ENCODE measurements at places on chromosomes 4 and X.

- no peak for DNase-seq
Observed at GRCh38 chrX:109190542-109190941, 291.3 kb downstream of the GUCY2F start.

DNA sequence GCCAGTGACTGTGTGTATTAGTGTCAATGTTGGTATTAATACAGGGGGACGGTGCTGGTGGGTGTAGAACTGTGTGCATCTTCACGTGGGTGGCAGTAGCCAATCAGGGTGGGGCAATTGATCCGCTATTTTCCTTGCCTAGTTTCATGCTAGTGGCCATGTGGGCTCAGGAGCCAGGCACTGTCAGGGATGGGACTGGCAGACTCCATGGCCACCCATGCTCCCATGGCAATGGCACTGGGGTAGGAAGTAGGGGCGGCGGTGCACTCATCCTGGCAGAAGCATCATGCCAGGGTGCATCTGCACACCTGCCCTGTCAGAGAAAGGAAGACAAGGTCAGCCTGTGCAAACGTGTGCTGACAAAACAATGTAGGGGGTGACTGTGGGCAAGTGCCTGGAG is 122.1 kb upstream of the MAGEC2 start:
- no peak for DNase-seq

DNA sequence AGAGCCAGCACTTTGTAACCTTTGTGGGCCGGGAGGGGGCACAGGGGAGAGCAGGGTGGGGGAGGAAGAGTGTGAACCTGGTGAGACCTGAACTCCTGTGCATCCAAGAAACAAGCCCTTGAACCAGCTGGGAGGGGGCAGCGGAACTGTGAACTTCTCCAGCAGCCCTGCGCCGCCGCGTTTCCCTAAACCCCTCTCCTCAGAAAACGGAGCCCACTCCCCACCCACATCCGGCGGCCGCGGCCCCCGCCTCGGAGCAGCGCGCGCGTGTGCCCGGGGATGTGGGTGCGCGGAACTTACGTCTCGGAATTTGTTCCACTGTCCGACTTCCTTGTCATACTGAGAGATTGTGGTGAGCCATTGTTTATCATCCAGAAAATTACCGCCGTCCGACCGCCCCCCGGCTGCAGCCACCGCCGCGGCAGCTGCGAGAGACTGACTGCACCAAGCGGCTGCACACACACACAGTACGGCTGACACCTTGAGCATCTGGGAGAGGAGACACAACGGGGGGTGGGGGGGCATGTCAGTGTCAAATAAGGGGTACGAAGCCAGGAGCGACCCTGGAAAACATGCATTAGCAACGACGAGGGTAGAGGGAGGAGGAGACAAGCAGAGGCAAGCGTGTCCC is 494 bp downstream of the SPOCK3 start:
- DNase-seq, result no peak

GRCh38 chrX:100328351-100328750 is 81.7 kb downstream of the PCDH19 start:
- DNase-seq, result no peak

DNA sequence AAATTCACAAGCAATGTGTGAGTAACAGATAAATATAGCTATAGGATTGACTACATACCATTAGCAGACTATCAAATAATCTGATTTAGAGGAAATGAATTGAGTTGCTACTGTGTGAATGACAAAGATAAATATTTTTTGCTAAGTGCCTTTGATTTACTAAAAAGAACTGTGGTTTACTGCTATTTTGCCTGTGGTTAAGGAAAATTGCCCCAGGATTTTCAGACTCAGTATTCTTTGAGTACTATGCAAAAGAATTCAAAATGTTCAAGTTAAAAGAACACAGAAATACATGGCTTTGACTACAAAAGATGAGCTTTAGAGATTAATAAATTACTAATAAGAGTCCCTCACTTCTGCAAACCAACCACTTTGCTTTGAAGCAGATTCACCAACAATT is 853.8 kb downstream of the ADGRL3 start:
- DNase-seq, result no peak

DNA sequence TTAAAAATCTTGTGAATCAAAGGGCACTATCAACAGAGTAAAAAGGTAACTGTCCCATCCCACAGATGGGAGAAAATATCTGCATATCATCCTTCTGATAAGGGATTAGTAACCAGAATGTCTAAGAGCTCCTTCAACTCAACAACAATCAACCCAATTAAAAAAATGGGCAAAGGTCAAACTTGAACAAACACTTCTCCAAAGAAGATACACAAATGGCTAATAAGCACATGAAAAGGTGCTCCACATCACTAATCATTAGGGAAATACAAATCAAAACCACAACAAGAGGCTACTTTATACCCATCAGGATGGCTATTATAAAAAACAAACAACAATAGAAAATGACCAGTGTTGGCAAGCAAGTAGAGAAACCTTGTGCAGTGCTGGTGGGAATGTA is 43.3 kb downstream of the TMEM165 start:
- no peak for DNase-seq

GRCh38 chrX:84336646-84337045 is 148.6 kb upstream of the RPS6KA6 start:
- DNase-seq, result no peak

- no peak for DNase-seq
Observed at GRCh38 chrX:107213477-107213876, 7.1 kb downstream of the DNAAF6 start.

- no peak for DNase-seq
Observed at GRCh38 chrX:1389993-1390285, 2.0 kb downstream of the SLC25A6 start.

DNA sequence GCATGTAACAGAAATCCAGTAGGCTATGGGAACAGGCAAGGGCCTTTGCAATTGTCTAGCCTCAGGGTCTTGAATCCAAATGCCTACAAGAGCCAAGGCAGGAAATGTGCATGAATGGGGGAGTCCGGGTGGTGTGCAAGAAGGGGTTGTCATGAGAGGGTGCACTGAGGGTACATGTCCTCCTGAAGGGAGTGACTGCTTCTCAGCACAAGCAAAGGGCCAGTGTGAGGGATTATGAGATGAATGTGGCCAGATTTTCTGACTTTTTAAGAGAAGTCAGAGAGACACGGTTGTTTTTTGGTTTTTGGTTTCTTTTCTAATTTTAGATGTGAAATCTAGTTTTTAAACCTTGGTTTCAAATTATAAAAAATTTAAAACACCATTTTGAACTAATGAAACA is 76.5 kb upstream of the LSM6 start:
- no peak for DNase-seq

DNA sequence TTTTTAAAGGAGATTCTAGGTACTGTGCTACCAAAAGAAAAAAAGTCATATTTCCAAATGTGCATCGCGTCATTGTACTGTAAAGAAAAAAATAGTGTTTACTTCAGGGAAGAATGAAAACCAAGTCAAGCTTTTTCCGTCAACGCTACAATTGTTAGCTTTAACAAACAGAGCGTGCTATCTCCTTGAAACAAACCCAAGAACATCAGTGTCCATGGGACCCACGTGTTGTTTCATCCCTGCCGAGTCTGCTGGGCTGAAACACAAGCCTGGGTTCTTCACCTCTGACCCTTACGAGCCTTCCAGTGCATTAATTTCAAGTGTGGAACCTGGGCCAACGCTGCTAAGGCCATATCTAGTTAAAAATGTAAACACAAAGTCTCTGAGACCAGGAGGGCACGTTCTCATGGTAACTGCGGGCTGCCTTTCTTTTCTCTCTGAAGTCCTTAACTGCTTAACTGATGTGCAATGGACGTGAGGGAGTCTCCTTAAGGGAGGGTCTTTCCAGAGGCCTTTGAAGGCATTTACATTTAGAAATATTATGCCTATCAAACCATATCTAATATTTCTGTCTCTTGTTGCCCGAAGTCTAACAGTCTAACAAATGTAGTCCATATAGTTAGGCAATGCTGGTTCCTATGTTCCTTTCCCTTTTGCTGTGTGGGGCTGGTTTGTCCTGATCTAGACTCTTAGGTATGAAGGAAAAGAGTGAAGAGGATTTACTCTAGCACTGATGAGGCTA is 36.3 kb downstream of the ING2 start:
- DNase-seq, result no peak

- no peak for DNase-seq
Observed at GRCh38 chrX:22237479-22237878, 35.2 kb upstream of the CBLL2 start.

- DNase-seq, result no peak
Observed at GRCh38 chr4:182124359-182124758, 118.8 kb upstream of the TENM3 start.

- no peak for DNase-seq
Observed at GRCh38 chr4:80471756-80472155, 136.2 kb downstream of the CFAP299 start.
